Kidney glomerular epithelial cell (primary cell): ENCODE measurements at places on chromosomes 4 and X.

GRCh38 chr4:145496292-145496691, 14.6 kb downstream of the SMAD1 start:
- DNase-seq, result no peak

- no peak for DNase-seq
These were observed 680.9 kb upstream of the ATOH1 start for GRCh38 chr4:93147524-93148212.

GRCh38 chr4:151541389-151542071, 132.6 kb downstream of the FHIP1A start:
- DNase-seq, result peak; percentile 71

DNA sequence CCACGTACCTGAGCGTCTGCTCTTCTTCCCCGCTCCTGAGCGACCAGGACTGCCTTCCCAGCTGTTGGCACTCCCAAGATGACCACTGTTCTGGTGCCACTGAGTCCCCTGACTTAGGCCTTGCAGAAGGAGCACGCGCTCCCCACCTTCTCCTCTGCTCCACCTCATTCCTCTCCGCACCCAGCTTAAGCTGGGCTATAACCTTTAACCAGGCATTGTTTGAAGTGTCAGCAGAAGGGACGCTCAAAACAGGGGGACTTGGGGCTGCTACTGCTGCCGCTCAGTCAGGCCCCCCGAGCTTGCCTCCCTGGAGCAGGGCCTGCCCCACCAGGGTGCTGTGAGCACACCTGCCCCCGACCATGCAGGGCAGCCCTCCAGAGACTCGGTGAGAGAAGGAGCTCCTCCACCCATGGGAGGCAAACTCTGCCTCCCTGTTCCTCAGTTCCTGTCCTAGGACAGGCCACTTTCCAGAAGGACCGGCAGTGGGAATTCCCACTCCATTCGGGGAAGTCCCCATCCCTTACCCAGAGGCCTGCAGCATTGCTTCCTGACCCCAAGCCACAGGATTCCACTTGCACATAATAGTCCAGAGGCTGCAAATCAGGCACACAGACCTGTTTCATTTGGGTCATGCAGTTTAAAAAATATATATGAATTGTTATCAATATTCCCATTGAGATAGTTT, 99.7 kb upstream of the ENPP6 start:
- peak; percentile 10 for DNase-seq

GRCh38 chr4:82517043-82517442, 44.7 kb downstream of the TMEM150C start:
- peak; percentile 26 for DNase-seq

- no peak for DNase-seq
These were observed 838.1 kb upstream of the AGA start for GRCh38 chr4:178280362-178280761.

DNA sequence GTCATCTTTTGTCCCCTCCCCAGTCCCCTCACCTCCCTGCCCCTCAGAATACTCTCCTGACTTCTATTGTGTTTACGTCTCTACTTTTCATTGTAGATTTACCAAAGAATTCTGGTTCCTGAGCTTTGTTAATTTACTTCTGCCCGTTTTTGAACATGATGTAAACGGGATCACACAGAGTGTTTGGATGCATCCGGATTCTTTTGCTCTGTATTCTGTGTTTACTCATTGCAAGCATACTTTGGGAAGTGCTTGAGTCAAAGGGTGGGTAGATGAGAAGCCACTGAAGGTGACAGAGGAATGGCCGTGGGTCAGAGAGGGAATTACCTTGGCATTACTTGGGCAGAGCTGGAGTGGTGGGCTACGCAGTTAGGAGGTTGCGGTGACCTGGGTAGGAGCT, 18.0 kb downstream of the CLCN4 start:
- DNase-seq, result no peak

DNA sequence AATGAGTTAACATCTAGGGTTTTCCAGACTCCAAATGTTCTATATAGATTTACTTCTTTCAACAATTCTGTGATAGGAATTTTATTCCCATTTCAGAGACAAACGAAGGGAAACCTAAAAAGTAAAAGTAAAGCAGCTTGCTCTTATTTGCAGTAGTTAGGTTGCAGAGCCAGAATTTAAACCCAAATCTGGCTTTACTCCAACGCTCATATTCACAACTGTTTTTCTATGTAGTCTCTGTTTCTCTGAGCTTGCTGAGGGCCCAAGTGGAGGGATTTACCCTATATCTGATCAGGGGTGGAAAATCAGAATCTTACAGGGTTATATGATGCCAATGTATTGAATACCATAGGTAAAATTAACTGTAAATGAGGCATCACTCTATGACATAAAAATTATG, 599.1 kb upstream of the GRIA3 start:
- no peak for DNase-seq

GRCh38 chrX:110665223-110666002, 130.2 kb downstream of the CHRDL1 start:
- DNase-seq, result no peak

DNA sequence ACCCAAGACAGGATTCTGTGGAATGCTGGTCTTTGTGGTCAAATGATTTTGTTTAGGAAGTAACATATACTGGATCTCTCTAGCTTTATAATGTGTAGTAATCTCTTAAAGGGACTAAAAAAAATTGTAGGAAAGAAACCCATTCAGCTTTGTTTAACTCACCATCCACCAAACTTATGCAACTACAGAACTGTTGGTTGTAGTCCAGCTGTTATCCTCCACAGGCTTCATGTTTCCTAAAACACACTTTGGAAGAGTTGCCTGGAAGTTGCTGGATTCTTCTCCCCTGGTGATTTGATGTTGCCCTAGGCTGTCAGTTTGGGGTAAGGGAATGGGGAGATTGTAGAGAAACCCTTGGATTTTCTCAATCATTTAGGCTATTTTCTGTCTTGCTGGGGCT, 89.3 kb downstream of the RLIM start:
- DNase-seq, result no peak

DNA sequence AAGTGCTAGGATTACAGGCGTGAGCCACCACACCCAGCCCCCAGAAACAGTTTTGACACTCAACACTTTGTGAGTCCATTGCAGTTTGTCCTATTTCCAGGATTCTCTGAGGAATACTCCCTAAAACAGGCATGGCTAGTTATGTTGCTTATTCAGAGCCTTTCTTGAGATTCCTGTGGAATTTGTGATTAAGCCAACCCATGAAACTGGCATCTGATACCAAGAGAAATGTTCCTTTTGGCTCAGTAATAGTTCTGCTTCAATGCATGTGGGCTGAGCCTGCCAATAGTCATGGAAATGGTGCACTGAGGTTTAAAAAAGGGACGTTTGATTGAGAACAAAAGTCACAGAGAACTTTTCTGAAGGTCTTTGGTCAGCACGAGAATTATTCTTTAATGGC, 241.7 kb downstream of the PPP1R2C start:
- DNase-seq, result no peak

DNA sequence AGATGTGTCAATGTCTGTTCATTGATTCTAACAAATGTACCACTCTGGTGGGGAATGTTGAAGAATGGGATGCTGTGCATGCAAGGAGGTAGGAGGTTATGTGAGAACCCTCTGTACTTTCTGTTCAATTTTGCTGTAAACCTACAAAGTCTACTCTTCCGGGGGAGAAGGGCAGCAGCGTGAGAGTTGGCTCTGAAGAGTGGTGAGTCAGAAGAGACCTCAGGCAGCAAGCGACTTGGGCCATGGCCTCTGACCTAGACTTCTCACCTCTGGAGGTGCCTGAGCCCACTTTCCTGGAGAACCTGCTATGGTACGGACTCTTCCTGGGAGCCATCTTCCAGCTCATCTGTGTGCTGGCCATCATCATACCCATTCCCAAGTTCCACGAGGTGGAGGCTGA, 26.7 kb downstream of the MANBA start:
- no peak for DNase-seq

DNA sequence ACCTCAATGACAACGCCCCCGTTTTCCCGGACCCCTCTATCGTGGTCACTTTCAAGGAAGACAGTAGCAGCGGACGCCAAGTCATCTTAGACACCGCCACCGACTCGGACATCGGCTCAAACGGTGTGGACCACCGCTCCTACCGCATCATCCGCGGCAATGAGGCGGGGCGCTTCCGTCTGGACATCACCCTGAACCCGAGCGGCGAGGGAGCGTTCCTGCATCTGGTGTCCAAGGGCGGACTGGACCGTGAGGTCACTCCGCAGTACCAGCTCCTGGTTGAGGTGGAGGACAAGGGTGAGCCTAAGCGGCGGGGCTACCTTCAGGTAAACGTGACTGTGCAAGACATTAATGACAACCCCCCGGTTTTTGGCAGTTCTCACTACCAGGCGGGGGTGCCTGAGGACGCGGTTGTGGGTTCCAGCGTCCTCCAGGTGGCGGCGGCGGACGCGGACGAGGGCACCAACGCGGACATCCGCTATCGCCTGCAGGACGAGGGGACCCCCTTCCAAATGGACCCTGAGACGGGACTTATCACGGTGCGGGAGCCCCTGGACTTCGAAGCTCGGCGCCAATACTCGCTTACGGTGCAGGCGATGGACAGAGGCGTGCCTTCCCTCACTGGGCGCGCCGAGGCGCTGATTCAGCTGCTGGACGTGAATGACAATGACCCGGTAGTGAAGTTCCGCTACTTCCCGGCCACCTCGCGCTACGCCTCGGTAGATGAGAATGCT, 2.2 kb downstream of the FAT4 start:
- no peak for DNase-seq

DNA sequence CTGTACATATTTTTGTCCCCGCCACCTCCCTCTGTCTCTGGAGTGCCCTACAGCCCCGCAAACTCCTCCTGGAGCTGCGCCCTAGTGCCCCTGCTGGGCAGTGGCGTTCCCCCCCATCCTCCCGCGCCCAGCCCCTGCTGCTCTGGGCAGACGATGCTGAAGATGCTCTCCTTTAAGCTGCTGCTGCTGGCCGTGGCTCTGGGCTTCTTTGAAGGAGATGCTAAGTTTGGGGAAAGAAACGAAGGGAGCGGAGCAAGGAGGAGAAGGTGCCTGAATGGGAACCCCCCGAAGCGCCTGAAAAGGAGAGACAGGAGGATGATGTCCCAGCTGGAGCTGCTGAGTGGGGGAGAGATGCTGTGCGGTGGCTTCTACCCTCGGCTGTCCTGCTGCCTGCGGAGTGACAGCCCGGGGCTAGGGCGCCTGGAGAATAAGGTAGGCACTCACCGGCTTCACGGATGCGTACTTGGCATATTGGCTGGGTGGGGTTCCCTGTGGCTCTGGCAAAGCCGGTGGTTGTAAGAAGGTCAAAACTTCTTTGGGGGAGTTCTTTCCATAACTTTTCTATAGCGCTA, 653 bp downstream of the HHIP start:
- no peak for DNase-seq

DNA sequence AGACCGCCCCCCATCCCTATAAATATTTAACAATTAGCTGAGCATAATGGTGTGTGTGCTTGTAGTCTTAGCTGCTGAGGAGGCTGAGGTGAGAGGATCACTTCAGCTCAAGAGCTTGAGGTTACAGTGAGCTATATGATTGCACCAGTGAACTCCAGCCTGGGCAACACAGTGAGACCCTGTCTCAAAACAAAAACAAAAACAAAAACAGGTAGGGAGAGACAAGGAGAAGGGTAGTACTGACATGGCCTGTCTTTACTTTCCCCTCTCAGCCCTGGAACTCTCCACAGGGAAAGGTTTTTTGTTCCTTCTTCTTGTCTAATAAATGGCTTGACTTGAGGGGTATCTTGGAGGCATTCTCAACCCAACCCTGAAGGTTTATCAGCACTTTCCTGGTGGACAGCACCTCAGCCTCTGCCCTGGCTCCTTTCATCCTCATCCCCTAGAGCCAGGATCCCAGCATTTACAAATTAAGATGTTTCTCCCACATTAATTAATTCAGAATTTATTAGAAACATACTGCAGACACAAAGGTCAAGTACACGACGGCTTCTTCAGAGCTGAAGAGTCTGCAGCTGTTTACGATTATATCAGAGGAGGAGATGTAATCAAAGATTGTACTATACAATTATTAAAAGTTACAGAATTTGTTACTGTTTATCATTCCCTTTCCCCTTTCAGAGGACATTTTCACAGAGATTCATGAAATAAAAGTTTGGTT, 131.8 kb downstream of the AFF1 start:
- DNase-seq, result no peak

GRCh38 chrX:101057093-101057714, 5.3 kb upstream of the TRMT2B start:
- DNase-seq, result no peak

DNA sequence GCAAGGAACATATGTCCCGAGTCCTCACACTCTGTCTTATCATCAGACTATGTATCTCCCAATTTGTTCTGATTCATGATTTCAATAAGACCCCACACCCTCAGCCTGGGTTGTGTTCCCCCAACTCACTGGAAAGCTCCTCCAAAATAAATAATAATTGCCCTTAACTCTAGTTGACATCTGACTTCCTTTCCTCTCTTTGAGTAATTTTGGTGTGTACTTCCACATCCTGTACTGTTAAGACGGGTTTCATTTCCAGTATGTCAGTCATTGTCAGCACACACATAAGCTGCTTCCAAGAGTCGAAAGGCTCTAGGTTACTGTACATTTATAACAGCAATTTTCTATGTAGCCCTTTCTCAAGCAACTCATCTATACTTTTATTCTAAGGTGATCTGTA, 52.2 kb upstream of the C1QTNF7 start:
- DNase-seq, result no peak

GRCh38 chrX:152674135-152674534, 24.5 kb upstream of the MAGEA3 start:
- DNase-seq, result no peak
